ENCODE measurements at places on chromosomes 16 and 17.

DNA sequence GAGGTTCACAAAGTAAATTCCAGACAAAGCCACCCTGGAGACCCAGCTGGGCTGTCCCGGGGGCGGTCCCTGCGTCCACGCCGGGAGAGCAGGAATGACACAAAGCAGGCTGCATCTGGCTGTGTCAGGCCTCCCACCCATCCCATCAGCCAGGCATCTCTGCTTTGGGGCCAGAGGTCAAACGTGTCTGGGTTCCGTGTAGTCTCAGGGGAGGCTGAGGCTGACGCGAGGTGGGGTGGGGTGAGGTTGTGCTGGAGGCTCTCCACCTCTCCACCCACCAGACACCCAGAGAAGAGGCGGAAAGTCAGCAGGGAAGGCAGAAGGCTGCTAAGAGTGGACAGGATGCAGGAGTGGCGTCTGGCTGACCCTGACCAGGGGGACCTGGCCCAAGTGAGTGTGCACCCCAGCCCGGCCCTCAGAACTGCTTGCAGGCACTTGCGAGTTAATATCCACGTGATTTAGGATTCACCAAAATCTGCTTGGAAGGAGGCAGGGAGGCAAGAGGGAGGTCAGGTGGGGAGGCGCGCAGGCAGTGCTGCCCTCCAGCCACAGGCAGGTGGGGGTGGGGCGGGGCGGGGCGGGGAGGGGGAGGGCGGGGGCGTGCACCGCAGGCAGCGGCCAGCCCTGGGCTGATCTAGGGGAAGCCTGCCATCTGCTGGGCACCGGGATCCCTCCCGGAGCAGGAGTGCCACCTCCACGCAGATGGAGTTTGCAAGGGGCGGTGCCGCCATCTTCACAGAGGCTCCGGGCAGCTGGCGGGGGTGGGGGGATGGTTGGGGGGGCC lies 44.3 kb downstream of the TBC1D16 start:
- peak; percentile 77 for DNase-seq

DNA sequence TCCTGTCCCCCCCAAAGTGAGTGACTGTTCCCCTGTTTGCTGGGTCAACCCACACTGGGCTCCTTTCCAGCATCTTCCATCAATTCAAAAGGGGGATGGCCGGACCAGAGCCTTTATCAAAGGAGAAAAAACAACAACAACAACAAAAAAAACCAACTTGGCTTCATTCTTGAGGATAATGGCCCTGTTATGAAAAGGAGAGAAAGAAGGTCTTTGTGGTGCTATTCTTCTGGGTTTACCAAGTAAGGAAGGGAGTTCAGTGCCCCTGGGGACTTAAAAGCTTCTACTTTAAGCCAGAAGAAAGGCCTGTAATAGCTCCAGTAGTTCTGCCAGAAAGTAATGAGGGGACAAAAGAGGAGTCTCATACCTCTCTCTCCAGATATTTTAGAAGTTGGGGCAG lies 71.5 kb downstream of the RGS9 start:
- no peak for DNase-seq

- no peak for DNase-seq
Measured at GRCh38 chr16:67758966-67759365, 39.9 kb upstream of the GFOD2 start.

DNA sequence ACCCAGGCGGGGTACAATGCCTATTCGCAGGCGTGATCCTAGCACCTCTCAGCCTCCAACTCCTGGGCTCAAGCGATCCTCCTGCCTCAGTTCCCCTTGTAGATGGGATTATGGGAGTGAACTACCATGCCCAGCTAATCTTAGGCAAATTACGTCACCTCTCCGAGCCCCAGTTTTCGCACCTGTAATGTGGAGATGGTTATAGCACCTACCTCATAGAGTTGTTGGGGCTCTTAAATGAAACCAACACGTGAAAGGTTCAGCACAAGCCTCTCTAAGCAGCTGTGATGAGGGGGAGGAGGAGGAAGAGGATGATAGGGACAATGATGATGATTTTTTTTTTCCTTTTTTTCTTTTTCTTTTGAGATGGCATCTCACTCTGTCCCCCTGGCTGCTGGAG lies 59.9 kb downstream of the ABR start:
- no peak for DNase-seq

DNA sequence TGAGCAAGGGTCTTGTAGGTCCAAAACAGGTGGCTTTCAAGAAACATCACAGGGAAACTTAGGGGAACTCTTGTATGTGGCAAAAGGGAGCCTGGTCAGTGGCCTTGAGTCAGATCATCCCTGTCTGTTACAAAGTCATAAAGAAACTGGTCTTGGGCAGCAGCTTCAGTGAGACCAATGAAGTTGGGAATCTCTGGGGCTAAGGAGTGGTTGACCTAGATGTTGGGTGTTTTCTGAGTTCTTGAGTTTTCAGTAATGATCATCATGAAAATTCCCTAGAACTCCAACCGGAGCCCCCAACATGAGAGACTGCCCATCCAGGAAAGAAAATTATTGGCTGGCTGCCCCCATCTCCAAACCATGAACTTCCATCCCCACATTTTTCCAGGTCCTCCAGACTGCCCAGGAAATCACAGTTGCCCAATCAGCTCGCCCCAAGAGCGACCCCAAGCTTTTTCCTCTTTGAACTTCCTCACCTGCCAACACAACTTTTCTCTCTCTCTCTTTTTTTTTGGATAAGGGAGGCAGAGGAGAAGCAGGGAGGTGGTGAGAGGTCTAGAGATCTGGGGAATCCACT lies 3.9 kb downstream of the CCR7 start:
- no peak for DNase-seq

- no peak for DNase-seq
Measured at GRCh38 chr16:76947749-76948148, 243.2 kb upstream of the MON1B start.

DNA sequence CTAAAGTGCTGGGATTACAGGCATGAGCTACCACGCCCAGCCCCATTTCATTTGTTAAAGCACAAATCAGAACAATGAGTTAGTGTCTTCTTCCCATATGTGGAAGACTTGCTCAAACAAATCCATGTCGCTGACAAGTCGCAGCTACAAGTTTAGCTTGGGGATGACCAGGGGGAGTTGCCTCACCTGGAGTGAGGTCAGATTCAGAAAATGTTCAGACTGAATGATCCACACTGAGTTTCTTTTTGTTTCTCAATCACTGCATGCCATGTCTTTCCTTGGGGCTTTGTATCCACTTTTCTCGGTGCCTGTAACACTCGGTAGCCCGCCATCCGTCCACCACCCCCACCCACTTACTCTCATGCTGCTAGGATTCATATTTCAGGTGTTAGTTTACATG lies 437.3 kb upstream of the DYNLRB2 start:
- no peak for DNase-seq

GRCh38 chr16:88599092-88599733 lies 29.0 kb downstream of the ZC3H18 start:
- DNase-seq = no peak

GRCh38 chr17:30597776-30598288 lies 120.6 kb downstream of the GOSR1 start:
- DNase-seq = no peak

- DNase-seq = no peak
Measured at GRCh38 chr16:66881014-66881417, 701 bp downstream of the PDP2 start.

- no peak for DNase-seq
Measured at GRCh38 chr17:17526369-17526768, 30.2 kb upstream of the RASD1 start.

- no peak for DNase-seq
Measured at GRCh38 chr17:8253801-8254200, 4.7 kb downstream of the PFAS start.

DNA sequence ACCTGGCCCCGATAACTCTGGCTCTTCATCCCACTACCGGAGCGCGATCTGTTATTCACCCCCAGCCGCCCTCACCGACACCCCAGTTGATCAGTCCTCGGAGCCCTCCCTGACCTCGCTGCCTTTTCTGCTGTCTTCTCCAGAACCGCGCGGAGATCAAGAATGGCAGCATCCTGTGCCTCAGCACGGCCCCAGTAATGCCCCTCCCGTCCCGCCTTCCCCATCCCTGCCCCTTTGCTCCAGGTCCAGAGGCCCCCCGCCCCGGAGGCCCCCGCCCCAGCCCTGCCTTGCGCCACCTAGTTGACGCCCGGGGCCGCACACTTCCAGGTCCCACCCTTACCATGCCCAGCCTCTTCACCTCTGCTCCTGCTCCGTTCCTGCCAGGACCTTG lies 872 bp downstream of the ELMO3 start:
- DNase-seq = no peak

DNA sequence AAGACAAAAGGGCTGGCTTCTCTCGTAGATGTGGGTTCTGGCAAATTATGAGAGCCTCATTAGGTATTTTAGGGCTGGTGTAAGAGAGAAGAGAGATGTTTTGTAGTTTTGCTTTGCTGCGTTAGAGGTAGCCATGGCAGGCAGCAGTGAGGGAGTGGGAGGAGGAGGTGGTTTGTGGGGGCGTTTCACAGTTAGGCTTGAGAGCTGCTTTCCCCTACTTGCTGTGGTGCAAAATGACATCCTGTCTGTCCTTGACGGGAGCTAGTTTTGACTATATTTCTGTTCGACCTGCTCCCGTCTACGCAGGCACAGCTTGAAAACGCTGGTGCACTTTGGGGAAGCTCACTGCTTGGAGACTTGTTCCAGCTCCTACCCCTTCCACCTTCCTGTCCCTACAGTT lies 75.5 kb downstream of the SLC5A11 start:
- DNase-seq = no peak

GRCh38 chr16:72013389-72013788 lies 4.8 kb downstream of the DHODH start:
- DNase-seq = no peak

- no peak for DNase-seq
Measured at GRCh38 chr17:83151056-83151441, 71.6 kb downstream of the METRNL start.

GRCh38 chr16:874366-875181 lies 74.0 kb upstream of the GNG13 start:
- DNase-seq = no peak

DNA sequence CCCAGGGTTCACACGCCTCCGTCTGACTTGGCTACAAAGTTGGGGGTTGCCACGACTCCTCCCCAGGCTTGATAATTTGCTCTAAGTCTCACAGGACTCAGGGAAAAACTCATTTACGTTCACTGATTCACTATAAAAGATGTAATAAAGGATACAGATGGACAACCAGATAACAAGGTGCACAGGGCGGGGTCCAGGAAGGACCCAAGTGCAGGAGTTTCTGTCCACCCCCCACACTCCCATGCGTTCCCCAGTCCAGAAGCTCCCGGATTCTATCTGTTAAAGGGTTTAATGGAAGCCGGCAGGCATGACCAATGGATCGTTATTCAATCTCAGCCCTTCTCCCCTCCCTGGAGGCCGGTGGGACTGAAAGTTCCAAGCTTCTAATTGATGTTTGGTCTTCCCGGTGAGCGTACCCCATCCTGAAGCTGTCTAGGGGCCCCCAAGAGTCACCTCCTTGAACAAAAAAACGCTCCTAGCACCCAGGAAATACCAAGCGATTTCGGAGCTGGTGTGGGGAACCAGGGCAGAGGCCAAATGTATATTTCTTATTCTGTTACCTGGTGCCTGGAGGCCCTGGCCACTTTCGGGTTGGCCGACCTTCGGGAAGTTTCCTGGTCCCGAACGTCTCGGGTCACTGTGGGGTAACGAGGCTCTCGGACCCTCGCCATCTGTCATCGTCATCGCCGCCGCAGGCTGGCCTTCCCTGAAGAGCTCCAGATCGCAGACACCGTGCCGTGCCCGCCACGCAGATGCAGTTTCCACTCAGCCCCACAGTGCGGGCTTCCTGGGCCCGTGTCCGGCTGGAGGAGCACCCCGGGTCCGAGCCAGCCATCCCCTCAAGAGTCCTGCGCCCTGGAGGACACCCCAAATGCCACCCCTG lies 13.5 kb upstream of the METRNL start:
- DNase-seq = no peak

DNA sequence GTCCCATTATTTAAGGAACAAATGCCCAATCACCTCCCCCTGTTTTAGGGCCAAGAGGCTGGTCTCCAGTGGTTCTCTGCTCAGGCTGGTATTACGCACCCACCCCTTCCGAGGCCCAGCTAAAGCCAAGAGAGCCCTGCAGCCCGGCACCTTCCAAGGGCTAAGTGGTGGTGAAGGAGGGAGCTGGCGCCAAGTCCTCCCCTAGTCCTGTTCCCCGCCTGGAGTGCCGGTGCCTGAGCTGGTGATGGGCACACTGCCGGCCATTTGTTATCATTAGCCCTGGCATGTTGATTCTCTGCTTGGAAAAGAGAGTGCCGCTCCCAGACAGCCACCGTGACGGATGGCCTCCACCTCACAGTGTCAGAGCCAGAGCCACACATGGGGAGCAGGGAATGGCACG lies 31.9 kb downstream of the GRIN2C start:
- DNase-seq = no peak

- no peak for DNase-seq
Measured at GRCh38 chr16:85523602-85524364, 89.3 kb upstream of the GSE1 start.

DNA sequence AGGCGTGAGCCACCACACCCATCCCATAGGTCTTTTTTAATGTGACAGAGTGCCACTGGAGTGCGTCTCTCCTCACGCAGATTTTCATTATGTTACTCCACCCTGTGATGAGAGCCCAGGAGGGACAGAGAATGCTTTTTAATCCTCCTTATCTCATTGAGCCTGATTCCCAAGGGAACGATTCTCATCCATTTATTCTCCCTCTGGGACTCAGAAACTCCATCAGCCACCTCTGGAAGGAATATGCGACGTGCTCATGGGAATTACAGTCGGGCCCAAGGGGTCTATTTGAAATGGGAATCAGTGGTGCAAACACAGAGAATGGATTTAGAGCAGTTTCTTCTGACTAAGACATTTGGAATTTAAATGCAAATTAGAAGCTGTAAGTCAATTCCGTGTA lies 155.9 kb upstream of the HSBP1 start:
- no peak for DNase-seq

DNA sequence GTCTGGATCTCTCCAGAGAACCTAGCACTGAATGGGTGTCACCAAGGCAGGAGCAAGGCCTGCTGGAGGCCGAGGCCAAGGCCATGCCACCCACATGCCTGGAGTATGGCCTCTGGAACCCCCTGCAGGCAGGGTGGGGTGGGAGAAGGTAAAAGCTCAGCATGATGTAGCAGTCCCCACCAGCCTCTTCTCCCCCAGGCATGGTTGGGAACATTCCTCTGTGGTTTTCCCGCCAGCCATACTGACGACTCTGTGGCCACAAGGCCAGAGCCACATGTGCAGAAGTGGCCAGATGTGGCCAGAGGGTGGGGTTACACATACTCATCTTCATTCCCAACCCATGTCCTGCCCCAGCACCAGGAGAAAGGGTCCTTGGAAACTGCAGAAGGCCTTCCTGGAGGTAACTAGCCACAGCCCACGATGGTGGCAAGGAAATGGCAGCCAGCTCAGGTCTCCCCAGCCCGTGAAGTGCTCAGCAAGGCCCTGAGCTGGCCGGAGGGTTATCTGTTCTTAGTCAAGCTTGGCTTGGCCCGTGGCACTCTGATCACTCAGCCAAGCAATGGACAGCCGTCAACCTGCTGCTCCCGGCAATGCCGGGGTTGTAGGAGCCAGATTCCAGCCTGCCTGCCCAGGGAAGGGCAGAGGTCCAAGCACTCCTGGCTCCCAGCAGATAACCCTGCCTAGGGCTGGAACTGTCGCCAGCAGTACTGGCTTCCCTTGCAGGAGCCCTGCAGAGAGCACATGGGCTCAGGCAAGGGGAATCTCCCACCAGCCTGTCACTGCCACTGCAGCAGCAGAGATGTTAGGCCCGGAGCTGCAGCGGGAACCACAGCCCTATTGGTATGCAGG lies 26.1 kb downstream of the HDAC5 start:
- no peak for DNase-seq

All from stimulated activated CD4-positive, alpha-beta T cell treated with anti-CD3 and anti-CD28 coated beads, Interleukin-1b, Interleukin-23, amount 100 ng/mL, for 24 hours (primary cell).